ENCODE measurements at places on chromosomes 11 and 22.

- DNase-seq = peak; percentile 60
Measured at GRCh38 chr22:35684270-35684700, 33.4 kb upstream of the APOL5 start.

DNA sequence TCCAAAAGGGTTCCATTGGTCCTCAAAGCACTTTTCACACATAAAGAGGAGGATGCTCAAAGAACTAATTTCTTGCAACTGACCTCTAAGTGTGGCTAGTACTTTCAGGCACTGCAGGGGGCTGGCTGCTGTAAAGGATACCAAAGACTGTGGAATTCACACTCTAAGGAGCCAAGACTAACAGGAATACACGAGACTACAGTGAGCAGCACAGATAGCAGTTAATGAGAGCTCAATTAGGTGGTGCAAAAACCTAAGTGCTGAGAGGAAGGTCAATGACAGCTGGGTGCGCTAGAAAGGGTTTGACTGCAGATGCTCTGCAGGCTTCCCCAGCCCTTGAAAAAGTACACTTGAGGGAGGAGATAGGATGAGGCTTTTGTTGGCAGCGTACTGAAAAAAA lies 124.3 kb upstream of the NTM start:
- DNase-seq = no peak

DNA sequence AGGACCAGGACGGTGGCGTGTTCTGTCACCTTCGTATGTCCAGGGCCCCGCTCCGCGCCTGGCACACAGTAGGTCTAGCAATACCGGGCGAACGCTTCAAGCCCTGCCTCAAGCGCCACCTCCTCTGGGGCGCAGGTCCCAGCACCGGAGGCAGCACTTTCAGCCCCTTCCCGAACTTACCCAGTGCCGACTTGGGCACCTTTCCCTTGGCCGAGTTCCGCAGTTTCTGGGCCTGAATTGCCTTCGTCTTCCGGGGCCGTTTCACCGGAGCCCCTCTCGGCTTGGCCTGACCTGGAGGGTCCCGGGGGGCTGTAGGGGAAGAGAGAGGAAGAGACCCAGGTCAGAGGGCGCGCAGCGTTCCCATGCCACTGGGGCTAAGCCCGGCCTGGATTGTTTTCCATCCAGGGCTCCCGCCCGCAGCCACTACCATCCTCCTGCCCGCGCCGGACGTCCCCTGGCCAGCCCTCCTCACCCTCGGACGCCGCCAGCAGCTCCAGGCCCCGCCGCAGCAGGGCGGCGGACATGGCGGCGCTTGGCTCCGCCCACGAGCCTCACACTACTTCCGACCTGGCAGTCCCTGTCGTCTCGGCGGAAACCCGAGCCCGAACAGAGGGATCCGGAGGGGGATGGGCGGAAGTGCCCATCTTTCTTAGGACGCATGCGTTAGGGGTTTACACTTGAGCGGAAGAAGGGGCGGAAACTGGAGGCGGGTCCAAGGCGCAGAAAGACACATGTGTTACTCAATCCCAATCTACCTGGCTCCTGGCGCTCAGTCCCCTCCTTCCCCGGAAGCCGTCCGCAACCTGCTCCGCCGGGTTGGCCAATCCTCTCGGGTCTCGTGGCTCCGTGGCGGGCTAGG lies at the start of gene RPS19BP1:
RPS19BP1 (minus strand) TSS at position 534 of the 859 bp plus-strand sequence; CDS start at position 524, 10 bp downstream.
- DNase-seq = peak; percentile 99

- DNase-seq = no peak
Measured at GRCh38 chr11:127042445-127042844, 41.9 kb upstream of the KIRREL3 start.

- no peak for DNase-seq
Measured at GRCh38 chr22:31639436-31640039, 22.5 kb downstream of the PISD start.

DNA sequence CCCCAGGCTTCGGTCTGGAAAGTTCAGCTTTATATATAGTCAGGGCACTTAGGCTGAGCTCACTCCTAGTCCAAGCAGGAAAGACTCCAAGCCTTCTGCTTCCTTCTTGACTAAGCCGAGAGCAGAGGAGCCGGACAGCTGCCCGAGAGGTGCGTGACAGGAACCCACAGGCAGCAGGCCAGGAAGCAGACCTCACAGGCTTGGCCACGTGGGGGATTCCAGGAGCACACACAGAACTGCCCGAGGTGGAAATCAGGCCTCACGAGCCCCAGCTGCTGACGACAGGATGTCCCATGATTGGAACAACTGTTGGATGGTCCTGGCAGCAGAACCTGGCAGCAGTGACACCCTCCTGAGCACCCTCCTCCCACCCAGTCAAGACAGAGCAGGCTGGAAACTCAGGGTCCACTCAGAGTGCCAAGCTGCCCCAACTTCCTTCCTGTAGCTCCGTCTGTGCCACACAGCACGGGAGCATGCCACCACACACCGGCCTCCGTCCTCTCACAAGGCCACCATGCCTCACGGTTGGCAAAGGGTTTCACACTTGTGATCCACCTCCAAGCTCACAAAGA lies 5.4 kb downstream of the PLA2G6 start:
- DNase-seq = peak; percentile 89

- DNase-seq = no peak
Measured at GRCh38 chr22:22823131-22823810, 64.3 kb upstream of the IGLL5 start.

DNA sequence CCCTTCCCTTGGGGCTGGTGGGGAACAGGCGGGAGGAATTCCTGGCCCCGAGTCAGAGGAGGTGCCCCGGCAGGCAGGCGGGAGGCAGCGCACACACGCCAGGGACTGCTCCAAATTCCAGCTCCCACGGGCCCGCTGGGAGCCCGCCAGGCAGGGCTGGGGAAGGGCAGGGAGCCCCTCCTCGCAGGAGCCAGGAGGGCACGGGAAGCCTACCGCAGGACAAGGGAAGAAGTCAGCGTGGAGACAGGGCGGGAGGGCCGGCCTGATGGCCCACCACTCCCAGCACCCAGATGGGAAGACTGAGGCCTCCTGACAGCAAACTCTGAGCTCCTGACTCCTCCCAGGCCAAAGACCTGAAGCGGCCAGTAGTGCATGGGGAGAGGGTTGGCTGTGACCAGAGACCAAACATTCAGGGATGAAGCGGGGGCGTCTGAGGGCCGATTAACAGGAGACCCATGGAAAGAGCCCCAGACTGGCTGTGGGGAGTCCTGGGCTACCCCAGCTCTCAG lies 22.4 kb downstream of the RPL3 start:
- no peak for DNase-seq

DNA sequence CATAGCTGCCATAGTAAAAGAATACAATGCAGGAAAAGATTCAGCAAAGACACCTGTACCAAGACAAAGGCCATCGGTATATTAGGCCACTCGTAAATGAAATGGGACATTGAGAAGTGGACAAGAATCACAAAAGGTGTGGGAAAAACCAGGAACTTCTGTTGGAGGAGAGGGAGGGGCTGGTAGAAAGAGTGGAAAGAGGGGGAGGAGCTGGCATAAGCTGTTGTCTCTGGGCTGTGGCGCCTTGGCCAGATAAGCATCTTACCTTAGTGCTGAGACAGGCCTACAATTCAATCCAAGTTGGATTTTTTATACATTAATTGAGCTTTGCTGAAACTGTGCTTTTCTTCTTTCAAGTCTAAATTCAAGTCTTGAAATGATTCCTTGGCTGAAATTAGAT lies 37.1 kb downstream of the ZNF202 start:
- DNase-seq = no peak

DNA sequence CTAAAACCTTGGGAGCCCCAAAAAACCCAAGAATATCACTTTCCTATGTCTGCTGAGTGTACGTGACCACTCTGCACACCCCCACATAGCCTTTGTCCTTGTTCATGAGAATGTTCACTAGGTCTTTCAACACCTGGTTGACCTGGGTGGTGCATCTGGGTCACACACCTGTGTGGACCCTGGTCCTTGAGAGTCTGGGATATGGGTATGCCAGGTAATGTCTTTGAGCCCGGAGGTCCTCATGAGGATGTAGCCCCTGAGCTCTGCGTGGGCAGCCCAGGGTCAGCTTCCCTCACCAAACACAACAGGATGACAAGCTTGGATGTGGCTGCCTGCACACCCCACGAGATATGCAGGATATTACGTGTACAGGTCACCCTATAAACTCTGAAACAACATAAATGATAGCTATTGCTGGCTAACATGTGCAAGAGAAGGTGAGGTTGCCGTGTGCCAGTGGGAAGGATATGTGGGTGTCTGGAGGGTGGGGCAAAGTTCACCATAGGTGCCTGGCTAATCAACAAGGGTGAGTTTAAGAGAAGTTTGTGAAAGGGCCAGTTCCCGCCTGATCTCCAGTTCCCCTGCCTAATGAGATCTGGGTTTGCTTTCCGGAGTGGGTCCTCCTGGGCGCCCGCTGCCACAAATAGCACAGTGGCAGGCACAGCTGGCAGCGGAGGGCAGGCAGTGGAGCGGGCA lies 1.4 kb upstream of the PPARA start:
- DNase-seq = no peak

DNA sequence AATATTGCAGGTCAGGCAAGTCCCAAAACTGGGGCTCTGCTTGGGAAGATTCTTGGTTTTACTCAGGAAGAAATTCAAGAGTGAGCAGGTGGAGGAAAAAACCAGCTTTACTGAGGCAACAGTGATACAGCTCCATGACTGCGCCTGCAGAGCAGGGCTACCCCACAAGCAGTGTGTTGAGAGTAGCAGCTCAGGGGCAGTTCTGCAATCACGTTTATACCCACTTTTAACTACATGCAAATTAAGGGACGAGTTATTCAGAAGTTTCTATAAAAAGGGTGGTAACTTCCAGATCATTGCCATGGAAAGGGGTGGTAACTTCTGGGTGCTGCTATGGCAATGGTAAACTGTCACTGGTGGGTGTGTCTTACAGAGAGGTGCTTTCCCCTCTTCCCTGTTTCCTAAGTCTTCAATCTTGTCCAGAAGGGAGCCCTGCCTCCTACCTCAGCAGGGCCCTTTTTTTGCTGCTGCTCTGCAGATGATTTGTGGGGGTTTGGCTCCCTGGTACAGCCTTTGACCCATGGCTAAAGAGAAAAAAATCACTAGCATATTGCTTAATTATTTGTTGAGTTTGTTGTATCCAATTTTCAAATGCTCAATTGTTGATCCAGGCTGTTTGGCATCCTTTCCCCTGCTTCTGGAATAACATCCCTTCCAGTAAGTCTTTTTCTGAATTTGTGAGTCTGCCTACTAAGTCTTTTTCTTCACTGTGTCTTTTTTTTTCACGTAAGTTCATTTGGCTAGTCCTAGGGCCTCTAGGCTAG lies 30.0 kb upstream of the ME3 start:
- no peak for DNase-seq

GRCh38 chr11:86230921-86231434 lies 13.6 kb upstream of the EED start:
- no peak for DNase-seq

DNA sequence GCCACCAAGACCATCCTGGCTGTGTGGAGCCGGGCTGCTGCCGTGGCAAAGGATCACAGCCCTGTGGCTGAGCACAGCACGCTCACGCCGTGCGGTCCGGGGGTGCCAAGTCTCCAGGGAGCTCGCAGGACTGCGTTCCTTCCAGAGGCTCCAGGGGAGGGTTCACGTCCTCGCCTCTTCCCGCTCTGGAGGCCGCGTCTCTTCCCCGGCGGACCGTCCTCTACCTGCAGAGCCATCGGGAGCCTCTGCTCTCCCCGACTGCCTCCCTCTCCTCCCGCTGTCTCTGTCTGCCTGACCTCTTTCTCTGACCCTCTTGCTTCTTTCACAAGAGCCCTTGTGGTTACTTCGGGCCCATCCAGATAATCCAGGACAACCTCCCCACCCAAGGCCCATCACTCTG lies 11.4 kb upstream of the MUC5AC start:
- no peak for DNase-seq

DNA sequence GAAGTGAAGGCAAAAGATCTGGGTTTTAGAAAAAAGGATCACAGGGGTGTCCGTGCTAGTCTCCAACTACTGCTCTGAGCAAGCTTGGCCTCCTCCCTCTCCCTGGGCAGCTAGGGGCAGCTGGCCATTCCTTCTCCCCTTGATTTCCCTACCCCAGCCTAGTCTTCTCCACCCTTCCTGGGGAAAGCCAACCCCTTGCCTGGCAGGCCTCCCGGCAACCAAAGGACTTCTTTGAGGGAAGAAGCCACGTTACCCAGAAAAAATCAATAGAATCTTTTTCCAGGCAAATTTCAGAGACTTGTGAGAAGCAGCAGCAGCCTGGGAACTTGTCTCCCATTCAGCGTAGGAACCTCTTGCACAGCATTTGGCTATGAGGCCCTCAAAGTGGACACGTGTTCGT lies 91.5 kb downstream of the MIAT start:
- DNase-seq = no peak

DNA sequence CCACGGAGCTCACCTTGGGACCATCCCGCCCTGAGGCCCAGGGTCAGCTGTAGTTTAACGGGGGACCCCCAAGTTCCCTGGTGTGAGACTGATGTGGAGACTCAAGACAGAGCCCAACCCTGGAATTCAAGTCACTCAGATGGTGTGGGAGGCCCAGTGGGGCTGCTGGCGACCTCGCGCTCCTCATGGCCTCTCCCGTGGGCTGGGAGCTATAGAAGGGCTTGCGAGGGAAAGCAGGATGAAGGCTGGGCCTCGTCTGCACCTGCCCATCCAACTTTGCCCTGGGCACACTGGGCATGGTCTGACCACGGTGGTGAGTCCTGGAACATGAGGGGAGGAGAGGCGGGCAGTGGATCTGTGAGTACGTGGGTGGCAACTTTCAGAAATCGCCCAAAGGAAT lies 13.6 kb upstream of the TTLL12 start:
- DNase-seq = no peak

- no peak for DNase-seq
Measured at GRCh38 chr11:22680628-22681027, 14.2 kb downstream of the GAS2 start.

DNA sequence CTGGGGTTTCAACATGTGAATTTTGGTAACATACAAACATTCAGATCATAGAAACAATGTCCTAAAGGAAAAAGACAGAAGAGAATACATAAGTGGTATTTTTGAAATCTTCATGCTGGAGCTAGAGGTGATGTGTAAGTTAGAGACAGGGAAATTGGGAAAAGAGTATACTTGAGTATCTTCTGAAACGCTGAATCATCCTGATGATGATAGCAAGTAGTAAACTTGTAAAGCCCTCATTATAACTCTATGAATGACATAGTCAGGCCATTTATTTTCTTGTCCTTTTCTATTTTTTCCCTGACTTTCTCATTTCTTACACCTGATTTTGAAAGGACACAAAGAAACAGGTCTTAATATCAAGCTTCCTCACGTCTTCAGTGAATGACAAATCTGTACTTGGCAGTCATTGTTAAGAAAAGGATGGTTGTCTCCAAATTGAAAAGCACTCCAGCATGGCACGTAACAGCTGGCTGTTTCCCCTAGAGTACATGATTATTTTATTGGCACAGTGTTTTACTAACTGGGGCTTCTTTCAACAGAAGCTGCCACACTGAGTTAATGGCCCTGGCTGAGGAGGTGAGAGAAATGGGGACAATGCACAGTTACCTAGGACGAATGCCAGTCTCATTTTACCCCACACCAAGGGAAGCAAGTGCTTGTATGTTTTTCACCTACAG lies 140.7 kb upstream of the CTSC start:
- DNase-seq = no peak

All from brain microvascular endothelial cell (primary cell).